ACHN (cell line): ENCODE measurements at places on chromosomes 4 and X.

- no peak for DNase-seq
These were observed 153.7 kb downstream of the APBB2 start for GRCh38 chr4:41060352-41061334.

- DNase-seq = peak; percentile 42
These were observed 37.0 kb downstream of the IRS4 start for GRCh38 chrX:108699368-108699767.

GRCh38 chrX:128106630-128107029 is 54.4 kb upstream of the ACTRT1 start:
- DNase-seq = peak; percentile 34

DNA sequence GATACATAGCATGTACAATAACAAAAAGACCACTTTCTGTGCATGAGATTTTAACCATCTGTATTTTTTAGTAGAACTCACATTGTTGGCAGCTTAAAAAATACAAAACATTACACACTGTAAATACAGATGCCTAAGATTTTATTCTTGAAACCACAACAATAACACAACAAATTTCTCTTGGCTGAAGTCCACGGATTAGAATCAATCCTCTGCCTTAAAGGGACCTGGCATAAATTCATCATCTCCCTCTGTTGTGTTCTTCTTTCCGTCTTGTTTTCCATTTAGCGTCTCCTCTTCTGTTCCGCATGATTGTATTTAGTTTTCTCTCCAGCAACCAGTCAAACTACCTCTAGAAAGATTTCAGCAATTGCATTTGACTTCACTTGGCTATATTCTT is 231.0 kb downstream of the SPOCK3 start:
- DNase-seq = no peak

DNA sequence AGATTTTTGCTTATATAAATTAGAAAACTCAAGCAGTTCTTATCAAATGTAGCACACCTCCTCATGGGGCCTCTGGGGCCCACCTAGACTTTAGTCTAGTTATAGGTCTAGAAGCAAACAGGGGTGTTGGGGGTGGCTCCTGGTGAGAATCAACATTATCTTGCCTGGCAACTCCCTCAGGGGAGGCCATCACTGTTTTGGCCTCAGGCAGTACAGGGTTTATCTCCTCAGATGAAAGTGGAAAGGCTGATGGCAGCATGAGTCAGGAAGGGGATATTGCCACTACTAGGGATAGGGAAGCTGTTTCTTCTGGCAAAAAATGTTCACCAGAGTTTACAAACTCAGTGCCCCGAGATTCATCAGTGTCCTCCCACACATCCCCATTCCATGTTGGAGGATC is 232.4 kb upstream of the BMP3 start:
- DNase-seq = no peak

DNA sequence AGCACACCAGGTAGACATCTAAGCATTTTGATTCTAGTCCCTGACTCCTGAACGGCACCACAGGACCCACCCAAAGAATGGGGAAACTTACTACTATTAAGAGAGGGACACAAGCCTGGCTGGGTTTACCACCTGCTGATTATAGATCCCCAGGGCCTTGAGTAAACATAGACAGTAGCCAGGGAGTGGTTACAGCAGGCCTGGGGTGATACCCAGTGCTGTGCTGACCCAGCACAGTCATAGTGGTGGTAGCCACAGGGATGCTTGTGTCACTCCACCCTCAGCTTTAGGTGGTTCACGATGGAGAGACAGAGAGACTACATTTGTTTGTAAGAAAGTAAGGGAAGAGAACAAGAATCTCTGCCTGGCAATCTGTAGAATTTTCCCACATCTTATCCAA is 11.7 kb downstream of the CYSLTR1 start:
- no peak for DNase-seq

- no peak for DNase-seq
These were observed 33.9 kb downstream of the TRPC5 start for GRCh38 chrX:112048707-112049106.

DNA sequence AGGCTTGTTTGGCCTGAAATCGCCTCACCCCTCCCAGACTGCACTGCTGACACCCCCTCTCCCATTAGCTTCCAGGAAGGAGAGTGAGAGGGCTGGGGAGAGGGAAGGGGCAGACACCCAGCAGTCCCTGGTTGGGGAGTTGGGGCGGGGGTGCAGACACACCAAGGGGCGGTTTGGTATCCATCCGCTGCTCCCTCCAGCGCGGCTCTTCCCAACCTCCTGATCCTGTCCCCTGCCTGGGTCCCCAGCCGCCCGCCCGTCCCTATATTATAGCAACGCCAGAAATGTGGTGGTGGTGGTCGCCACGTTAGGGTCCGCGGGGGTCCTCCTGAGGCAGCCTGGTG is 24.9 kb downstream of the GPRASP3 start:
- DNase-seq = no peak

DNA sequence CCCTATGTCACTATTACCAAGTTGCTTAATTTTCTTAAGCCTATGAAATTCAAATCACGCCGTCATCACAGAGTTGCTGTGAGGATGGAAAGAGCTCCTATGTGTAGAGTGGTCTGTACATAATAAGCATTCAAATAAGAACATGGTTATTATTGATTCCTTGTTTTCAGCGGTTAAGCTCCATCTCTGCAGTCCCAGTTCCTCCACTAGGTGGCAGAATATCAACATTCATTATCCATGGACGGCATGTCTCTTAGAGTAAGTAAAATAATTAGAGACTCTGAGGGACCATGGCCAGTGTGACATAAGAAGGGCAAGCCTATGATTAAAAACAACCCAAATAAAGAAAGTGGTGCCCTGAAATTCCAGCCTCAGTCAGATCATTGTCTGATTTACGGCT is 132.5 kb upstream of the NHS start:
- peak; percentile 20 for DNase-seq

DNA sequence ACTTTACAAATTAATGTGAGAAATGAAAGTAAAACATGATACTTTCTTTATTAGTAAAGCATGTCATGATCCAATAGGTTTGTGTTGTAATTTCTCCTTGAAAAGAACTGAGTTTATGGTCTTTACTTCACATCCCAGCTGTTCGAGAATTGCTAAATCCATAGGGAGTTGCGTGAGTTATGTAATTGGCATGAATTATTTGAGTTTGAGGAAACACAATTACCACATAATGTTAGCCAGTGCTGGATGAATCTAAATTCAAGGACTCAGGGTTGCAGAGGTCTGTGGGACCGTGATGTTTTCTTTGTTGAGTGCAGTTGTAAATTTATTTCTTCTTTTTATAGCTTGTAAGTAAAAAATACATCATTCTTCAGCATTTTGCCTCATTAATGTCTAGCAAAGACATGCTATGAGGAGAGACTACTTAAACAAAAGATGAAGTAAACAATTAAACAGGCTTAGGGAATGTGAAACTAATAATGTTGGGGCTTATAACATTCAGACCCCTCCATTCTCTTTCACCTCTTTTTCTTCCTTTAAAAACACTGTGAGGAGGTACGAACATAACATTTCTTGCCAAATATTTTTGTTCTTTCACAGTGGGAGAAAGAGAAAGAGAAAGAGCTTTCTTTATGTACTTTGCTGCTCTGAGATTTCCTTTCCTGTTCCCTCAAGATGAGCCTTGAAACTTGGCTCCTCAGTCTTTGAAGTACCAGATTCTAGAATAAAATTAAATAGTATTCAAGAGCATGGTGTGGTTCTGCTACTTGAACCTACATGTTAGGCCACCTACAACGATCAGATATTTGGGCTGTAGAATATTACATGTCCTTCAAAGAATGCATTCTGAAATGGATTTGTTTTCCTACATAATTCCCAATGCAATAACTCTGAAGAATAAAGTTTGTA is 159.6 kb upstream of the ANK2 start:
- DNase-seq = peak; percentile 16

DNA sequence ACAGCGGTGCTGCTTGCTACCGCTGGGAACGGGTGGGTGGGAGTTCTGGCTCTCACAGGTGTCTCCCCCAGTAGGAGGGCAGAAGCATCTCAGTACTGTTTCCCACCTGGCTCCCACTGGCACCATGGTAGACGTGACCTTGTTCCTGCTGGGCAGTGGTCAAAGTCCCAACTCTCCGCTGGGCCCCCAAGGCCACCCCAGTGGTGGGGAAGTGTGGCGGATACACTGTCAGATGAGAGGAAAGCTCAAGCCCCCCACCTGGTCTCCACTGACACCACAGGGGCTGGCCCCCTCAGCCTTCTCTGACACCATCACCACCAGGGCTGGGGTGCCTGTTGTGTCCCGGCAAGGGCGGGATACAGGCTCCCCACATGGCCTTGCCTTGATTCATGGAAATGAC is 24.6 kb downstream of the LETM1 start:
- DNase-seq = no peak

- DNase-seq = no peak
These were observed 159.9 kb upstream of the MED14 start for GRCh38 chrX:40895246-40895645.

GRCh38 chrX:47283015-47283771 is 50.4 kb downstream of the USP11 start:
- no peak for DNase-seq

- DNase-seq = no peak
These were observed 38.7 kb downstream of the CNKSR2 start for GRCh38 chrX:21412883-21413282.

DNA sequence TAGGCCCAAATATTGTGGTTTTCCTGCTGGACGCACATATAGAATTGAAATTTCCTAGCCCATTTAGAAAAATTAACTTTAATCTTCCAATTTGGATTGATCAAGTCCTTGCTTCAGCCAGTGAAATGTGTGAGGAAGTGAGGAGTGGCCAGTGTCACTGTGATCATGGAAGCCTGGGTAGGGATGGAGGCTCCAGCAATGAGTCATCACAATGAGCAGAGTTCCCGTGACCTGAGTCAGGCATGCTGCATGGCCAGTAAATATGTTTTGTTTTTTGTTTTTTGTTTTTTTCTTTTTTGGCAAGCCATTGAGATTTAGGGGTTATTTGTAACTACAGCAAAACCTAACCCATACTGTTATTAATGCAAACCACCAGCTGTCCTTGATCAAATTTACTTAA is 52.1 kb downstream of the IDS start:
- peak; percentile 42 for DNase-seq

- no peak for DNase-seq
These were observed 203.4 kb downstream of the CHIC1 start for GRCh38 chrX:73766431-73766795.

DNA sequence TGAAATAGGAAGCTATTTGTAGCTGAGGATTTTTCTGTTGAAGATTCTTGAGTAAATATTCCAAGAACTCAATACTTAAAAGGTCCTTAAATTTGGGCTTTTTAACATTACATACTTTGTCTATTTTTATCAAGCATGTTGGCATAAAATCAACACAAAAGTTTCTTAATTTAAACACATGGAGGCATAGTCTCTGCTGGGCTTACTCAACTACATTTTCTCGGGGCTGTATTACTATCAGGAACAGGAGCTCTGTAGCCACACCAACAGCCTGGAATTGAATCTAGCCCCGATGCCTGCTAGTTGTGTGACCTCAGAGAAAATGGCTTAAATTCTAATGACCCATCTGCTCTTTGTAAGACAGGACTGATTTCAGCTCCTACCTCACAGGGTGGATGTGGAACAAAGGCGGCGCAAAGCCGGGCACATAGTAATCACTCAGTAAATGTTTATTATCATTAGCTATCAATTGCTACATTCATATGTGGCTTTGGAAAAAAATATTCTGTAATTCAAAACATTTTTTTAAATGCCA is 207.0 kb downstream of the NSUN7 start:
- DNase-seq = no peak

- DNase-seq = no peak
These were observed 88.2 kb downstream of the SCD5 start for GRCh38 chr4:82710197-82710929.

GRCh38 chrX:148134578-148134977 is 153.4 kb downstream of the FMR1NB start:
- no peak for DNase-seq

DNA sequence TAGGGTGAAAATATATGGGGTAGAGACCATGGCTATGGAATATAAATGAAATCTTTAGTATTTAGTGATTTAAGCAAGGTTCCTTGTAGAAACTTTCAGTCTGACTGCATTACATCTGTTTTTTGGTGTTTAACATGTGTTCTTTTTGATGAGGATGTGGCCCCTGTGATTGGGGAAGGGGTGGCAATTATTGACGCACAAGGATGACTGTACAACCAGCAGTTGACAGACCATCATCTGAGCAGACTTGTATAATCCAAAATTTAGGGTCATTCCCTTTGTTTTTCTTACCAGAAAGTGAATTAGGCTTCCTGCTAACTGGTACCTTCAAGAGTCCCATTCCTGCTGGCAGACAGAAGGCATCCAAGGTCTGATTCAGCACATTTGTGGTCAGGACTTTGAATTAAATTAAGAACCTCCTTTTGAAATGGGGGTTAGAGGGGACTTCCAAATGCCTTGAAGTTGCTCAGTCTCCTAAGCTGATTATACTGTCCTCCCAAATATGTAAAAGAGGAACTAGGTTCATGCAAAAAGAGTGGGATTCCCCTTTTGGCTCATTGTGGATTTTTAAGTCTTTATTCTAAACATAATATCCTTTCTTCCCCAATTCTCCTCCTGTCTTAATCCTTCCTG is 112.4 kb upstream of the CXCL13 start:
- DNase-seq = no peak

DNA sequence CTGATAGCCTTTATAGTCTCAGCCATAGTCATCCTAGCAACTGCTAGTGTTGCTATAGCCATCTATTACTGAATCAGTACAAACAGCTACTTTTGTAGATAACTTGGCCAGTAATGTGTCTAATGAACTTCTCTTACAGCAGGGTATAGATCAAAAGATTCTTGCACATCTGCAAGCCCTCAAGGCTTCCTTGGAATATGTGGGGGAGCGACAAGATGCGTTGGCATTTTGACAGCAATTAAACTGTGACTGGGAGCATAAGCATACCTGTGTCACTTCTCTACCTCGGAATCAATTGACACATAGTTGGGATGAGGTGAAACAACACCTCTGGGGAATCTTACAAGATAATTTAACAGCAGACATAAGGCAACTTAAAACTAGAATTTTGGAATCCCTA is 87.6 kb downstream of the TMEM144 start:
- no peak for DNase-seq

DNA sequence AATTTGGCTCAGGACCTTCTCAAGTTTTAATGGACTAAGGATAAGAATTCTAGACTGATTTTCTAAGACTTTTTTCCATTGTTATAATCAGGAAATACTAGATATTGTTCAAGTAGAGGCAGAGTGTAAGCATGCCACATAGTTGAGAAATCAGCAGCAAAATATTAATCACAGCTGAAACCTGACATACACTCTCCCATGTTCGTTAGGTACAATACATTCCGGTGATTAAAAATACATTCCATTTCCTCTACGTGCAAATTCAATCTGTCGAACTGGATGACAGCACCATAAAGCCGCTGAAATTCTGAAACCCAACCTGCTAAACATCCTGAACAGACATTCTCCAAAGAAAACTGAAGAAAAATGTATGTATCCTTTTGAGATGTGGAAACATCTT is 587.6 kb upstream of the DIPK2B start:
- no peak for DNase-seq

- no peak for DNase-seq
These were observed 383.4 kb downstream of the ANKRD50 start for GRCh38 chr4:124329134-124329533.
